ENCODE measurements at places on chromosomes 1 and 21. TPM values are rescaled to one million over a fixed set of nuclear protein-coding genes. Genes with fewer than 3 reads are reported as not detected.

Gene AADACL4
- not detected for total RNA-seq

Gene SPRR2E
- total RNA-seq, result not detected

Gene SETDB1
- total RNA-seq, result 30.7 TPM

Gene OSCP1
- 8.7 TPM for total RNA-seq

Gene SMPDL3B
- total RNA-seq, result 0.26 TPM

Gene CD2
- total RNA-seq, result not detected

Gene HENMT1
- total RNA-seq, result 3.0 TPM

Gene CLCA2
- 3.5 TPM for total RNA-seq

DNA sequence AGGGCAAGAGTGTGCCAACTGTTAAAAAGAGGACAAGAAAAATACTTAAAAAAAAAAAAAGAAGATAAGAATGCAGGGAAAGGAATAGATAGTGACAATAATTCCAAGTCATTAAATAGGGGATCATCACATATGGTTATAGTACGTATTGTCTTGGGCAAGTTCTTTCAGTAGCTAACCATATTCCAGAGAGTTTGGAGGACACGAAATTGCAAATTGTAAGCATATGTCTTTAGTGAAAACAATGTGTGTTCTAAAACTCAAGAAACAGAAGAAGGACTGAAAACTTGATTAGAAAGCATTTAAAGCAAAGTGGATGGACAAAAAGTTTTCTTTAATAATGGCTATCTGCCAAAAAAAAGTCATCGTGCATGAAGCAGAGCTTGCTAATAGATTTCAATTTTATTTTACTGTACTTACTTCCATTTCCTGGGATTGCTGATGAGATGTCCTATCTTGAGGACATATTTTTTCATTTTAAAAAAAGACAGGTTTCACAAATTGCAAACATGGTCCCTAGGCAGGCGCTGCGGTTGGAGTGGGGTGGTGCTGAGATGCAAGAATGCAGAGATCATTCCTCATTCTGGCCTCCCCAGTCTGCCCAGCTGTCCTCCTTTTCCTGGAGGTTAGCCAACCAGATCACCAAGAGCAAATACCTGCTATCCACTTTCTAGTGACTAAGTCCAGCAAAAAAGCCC is 11.9 kb downstream of the TSPAN2 start:
- H3K4me1 ChIP-seq, result no peaks in the 10 kb centered on the region
- H3K27ac ChIP-seq, result no peak overlapping the region
- no peak for DNase-seq
- H3K36me3 ChIP-seq, result no peaks in the 10 kb centered on the region

DNA sequence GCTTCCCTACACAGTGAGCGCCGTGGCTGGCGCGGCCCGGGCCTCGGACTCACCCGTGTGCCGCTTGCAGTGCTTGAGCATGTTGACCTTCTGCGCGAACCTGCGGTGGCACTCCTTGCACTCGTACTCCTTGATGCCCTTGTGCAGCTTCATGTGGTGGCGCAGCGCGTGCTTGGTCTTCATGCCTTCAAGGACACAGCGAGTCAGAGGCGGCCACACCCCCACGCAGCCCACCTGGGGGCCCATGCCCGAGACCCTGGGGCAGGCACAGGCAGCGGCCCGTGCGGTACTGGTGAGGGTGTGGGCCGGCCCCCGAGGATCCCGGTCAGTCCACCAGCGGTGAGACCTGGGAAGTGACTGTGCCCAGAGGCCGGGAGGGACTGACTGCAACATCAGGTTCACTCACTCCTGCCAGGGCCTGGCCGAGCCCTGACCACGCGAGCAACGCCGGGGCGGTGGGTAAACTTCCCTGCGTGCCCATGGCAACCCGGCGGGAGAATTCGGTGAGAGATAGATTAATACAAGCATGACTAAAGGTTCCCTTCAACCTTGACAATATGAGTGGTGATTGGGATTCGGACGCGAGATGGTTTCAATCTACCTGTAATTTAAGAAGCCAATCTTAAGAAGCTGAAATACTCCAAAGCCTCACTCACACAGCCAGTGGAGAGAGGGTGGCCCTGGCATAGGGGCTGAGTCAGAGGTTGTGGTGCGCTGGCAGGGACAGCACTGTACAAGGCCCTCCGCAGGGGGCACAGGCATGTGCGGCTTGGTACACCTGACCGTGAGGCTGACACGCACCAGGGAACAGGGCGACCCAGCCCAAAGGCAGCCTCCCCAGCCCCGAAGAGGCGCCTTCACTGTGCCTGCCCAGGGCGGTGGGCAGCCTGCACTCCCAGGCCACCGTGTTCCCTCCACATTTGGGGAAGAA is 49.1 kb upstream of the RIPK4 start:
- peaks cover 1% of the 10 kb centered on the region for H3K36me3 ChIP-seq
- no peak overlapping the region for H3K27ac ChIP-seq
- H3K4me3 ChIP-seq, result no peak overlapping the region
- no peak for DNase-seq

DNA sequence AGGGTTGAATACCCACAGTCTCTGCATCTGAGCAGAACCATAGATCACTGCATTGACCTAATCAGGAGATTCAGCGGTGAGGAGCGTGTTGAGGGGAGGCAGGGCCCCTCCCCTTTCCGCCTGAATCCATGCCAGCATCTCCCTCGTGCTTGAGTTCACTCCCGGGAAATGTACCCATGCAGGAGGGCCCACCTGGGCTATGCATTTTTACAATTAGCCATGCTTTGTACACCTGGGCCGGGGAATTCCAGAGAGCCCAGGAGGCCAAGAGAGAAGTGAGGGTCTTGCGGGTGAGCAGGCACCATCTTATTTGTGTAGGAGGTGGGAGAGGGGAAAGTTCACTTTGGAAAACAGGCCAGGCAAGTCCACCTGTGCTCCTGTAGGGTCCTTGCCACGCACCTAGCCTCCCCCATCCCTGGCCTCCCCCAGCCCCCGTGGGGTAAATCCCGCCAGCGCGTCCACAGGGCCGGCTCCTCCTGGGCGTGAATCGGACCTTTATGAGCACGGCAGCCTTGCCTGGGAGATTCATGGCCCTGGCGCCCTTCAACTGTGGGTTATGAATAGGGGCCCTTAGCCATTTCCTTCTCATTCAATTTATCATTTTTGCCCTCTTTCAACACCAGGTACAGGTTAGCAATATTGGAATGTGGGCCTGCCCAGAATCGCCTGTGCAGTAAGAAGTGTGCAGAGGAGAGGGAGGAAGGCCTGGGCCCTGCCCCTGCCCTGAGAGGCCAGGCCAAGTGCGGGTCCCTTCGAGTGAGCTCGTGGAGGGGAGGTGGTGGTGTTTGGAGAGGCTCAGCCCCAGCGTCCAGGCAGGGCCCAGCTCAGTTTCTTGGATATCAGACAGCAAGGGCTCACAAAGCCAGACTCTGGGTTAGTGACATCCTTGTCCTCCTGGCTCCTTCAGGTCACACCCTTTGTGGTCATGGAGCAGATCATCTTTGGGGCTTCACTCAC is 84.4 kb upstream of the ACTRT2 start:
- DNase-seq, result no peak
- no peak overlapping the region for H3K4me3 ChIP-seq
- no peak overlapping the region for H3K27ac ChIP-seq
- H3K36me3 ChIP-seq, result no peaks in the 10 kb centered on the region

GRCh38 chr1:37482796-37483744 is 8.7 kb downstream of the ZC3H12A start:
- H3K27me3 ChIP-seq, result no peaks in the 10 kb centered on the region
- H3K4me1 ChIP-seq, result peaks cover 32% of the 10 kb centered on the region
- H3K4me3 ChIP-seq, result no peak overlapping the region
- H3K36me3 ChIP-seq, result peaks cover 27% of the 10 kb centered on the region
- DNase-seq, result no peak

GRCh38 chr1:204465546-204466415 is 28.8 kb downstream of the PIK3C2B start:
- H3K27ac ChIP-seq, result no peak overlapping the region
- no peak for DNase-seq
- peaks cover 18% of the 10 kb centered on the region for H3K27me3 ChIP-seq
- no peaks in the 10 kb centered on the region for H3K36me3 ChIP-seq

DNA sequence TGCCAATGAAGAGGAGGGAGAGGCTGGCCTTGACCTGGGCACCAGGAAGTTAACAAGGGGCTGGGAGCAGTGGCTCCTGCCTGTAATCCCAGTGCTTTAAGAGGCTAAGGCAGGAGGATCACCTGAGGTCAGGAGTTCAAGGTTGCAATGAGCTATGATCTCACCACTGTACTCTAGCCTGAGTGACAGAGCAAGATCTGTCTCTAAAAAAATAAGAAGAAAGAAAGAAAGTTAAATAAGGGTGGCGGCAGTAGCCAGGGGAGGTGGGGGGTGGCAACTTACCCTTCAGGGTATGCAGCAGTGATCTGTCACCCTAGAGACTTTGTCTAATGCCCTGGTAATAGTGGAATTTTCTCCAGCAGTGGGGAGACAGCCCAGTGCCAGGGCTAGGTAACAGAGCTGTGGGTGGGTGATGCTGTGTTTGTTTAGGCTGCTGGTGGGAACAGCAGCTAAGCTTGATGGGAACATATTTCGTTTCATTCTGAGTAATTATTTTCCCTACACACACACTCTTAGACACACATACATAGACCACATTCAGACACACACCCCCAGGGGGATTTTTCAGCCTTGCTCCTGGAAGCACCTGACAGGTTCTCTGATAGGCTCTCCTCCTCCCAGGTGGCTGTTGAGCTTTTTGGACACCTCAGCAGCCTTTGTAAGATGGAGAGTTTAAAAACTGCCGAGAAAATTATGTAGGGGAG is 11.3 kb upstream of the SYT6 start:
- H3K36me3 ChIP-seq, result no peaks in the 10 kb centered on the region
- H3K4me3 ChIP-seq, result no peak overlapping the region
- H3K4me1 ChIP-seq, result no peaks in the 10 kb centered on the region
- DNase-seq, result no peak

GRCh38 chr1:220386494-220387195 is 114.4 kb upstream of the RAB3GAP2 start:
- no peaks in the 10 kb centered on the region for H3K27me3 ChIP-seq
- DNase-seq, result no peak
- H3K27ac ChIP-seq, result no peak overlapping the region
- no peaks in the 10 kb centered on the region for H3K36me3 ChIP-seq
- H3K4me1 ChIP-seq, result no peaks in the 10 kb centered on the region
- H3K4me3 ChIP-seq, result no peak overlapping the region

DNA sequence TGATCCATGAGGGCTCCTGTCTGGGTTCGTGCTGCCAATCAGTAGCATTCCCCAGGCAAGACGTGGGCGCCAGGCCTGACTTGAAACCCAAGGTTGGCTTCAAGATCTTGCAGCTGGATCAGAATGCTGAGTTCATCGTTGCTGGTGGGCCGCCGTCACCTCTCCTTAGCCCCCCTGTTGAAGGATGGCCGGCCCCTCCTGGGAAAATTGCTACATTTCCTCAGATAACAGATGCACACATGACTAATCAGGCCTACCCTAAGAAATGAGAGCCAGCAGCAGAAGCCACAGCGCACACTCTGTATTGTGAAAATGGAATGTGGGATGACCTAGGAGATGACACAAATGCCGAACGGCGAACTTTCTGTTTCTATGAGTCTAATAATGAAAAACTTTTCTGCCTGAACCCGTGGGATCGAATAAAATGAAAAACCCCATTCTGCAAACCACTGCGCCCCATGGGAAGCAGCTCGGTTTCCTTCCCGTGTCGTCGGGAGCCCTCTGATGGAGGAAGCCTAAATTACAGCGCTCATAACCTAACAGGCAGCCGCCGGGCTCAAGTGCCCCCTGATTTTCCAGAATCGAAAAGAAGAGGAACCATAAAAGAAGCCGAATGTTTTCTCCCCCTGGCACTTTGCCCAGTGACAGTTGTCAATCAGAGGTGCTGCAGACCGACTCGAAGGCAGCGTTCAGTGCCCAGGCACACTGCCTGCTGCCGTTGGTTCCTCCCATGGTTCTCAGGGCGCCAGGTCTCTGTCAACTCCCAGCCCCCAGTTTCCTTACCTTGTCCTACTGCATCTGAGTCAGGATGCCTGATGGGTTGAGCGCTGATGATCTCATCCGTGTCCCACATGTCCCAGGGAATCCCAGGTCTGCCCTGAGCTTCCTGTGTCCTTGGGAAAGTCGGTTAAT is 38.2 kb upstream of the H6PD start:
- no peaks in the 10 kb centered on the region for H3K27me3 ChIP-seq
- H3K4me3 ChIP-seq, result peak overlapping the region; percentile 27
- peaks cover 24% of the 10 kb centered on the region for H3K4me1 ChIP-seq
- DNase-seq, result peak; percentile 87
- H3K27ac ChIP-seq, result peak overlapping the region; percentile 57
- no peaks in the 10 kb centered on the region for H3K36me3 ChIP-seq

GRCh38 chr1:242568666-242569065 is 44.2 kb upstream of the PLD5 start:
- H3K27me3 ChIP-seq, result no peaks in the 10 kb centered on the region
- DNase-seq, result no peak
- no peaks in the 10 kb centered on the region for H3K36me3 ChIP-seq
- H3K4me1 ChIP-seq, result no peaks in the 10 kb centered on the region
- no peak overlapping the region for H3K4me3 ChIP-seq

DNA sequence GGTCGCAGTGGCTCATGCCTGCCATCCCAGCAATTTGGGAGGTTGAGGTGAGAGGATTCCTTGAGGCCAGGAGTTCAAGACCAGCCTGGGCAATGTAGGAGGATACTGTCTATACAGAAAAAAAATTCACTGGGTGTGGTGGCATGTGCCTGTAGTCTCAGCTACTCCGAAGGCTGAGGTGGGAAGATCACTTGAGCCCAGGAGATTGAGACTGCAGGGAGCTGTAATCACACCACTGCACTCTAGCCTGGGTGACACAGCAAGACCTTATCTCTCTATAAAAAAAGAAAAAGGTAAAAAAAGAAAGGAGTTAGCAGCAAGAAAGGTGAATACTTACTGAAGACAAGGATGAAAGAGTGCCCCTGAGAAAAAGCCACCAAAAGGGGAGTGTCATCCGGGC is 23.7 kb upstream of the BCL10 start:
- H3K27me3 ChIP-seq, result no peaks in the 10 kb centered on the region
- no peak for DNase-seq
- no peak overlapping the region for H3K4me3 ChIP-seq
- H3K27ac ChIP-seq, result no peak overlapping the region
- peaks cover 21% of the 10 kb centered on the region for H3K4me1 ChIP-seq

DNA sequence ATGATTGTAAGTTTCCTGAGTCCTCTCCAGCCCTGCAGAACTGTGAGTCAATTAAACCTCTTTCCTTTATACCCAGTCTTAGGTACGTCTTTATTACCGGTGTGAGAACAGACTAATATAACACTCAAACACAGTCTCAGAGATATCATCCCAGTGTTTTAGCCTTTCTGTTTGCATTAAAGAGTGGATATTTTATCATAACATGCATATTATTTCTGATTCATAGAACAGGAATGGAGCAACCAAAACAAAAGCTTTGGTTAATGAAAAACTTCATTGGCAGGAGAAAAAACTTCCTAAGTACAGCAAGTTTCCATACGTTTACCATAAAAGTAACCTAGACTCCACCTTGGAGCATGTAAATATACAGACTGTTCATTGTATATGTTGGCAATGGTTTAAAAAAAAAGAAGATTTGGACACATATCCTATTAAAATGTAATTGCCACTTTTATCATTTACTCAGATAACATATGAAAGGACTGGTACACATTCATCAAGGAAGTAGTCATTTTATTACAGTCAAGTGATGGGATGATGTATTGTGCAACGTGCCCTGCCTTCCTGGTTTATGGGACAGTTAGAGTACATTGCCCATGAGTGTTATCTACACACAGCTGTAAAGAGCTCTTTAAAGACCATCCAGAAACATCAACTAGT is 144.8 kb downstream of the ETS2 start:
- no peak overlapping the region for H3K4me3 ChIP-seq
- no peaks in the 10 kb centered on the region for H3K27me3 ChIP-seq
- H3K4me1 ChIP-seq, result peaks cover 5% of the 10 kb centered on the region
